ENCODE measurements at places on chromosomes 2 and 18. TPM values are rescaled to one million over a fixed set of nuclear protein-coding genes. Genes with fewer than 3 reads are reported as not detected.

- peak; percentile 14 for DNase-seq
- no peak overlapping the region for H3K27ac ChIP-seq
- no peaks in the 10 kb centered on the region for H3K27me3 ChIP-seq
- H3K4me3 ChIP-seq = no peak overlapping the region
- H3K4me1 ChIP-seq = peaks cover 31% of the 10 kb centered on the region
- no peaks in the 10 kb centered on the region for H3K36me3 ChIP-seq
These were observed 55.9 kb upstream of the CREB1 start for GRCh38 chr2:207473931-207474235.

DNA sequence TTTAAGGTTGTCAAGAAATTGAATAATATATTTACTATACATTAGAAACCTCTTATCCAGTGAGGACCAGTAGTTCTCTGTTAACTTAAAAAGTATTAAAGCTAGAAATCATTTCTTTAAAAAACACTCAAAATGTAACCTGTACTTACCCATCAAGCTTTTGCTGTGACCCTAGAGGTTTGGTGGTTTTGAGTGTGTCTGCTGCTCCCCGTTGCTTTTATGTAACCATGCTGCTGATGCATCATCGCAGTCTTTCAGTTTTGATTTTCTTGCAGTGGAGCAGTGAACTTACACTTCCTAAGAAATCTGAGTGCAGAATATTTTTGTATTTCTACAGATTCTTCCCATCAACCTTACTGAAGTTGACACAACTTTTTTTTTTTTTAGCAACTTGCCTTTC, 34.2 kb downstream of the MRPS9 start:
- H3K27me3 ChIP-seq = no peaks in the 10 kb centered on the region
- DNase-seq = no peak
- H3K27ac ChIP-seq = no peak overlapping the region
- no peaks in the 10 kb centered on the region for H3K4me1 ChIP-seq
- H3K36me3 ChIP-seq = no peaks in the 10 kb centered on the region

DNA sequence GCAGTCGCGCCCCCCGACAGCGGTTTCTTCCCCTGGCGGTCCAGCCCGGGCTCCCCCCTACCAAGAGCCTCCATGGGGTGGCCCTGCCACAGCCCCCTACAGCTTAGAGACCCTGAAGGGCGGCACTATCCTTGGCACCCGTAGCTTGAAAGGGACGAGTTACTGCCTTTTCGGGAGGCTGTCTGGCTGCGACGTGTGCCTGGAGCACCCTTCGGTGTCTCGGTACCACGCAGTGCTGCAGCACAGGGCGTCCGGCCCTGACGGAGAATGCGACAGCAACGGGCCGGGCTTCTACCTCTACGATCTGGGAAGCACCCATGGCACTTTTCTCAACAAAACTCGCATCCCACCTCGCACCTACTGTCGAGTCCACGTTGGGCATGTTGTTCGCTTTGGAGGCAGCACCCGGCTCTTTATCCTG, 475 bp downstream of the SLC4A1AP start:
- peaks cover 25% of the 10 kb centered on the region for H3K4me1 ChIP-seq
- peaks cover 43% of the 10 kb centered on the region for H3K36me3 ChIP-seq
- DNase-seq = no peak
- H3K27ac ChIP-seq = peak overlapping the region; percentile 90

- no peak for DNase-seq
- H3K36me3 ChIP-seq = no peaks in the 10 kb centered on the region
- no peak overlapping the region for H3K27ac ChIP-seq
These were observed 431.1 kb upstream of the CDH2 start for GRCh38 chr18:28607991-28608390.

NOP58 gene
- polyA plus RNA-seq = 66.8 TPM

UGT1A4 gene
- not detected for polyA plus RNA-seq

NGEF gene
- polyA plus RNA-seq = 0.35 TPM

All from GM23248 (cell line).